Left hindlimb (tissue), 1 donor: ENCODE measurements at places on chromosomes 1 and 21.
A peak's percentile ranks its signal among the peaks of the same experiment; 100 is the strongest.

DNA sequence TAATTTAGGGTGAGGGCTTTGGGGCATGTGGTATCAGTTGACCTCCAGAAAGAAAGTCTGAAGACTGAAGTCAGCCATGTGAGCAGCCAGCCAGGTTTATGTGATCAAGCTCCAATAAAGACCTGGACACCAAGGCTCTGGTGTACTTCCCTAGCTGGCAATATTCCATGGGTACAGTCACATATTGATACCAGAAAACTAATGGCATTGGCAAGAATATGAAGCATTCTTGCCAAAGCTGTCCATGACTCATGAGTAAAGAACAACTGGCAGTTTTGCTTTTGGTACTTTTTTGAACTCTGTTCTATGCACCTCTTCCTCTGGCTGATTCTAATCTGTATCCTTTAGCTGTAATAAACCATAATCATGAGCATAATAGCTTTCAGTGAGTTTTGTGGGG, 415.3 kb upstream of the CAMK1G start:
- DNase-seq = no peak

GRCh38 chr1:189992856-189993255, 484.8 kb downstream of the BRINP3 start:
- no peak for DNase-seq

- DNase-seq = no peak
Observed at GRCh38 chr1:51926171-51926812, 47.8 kb upstream of the NRDC start.

GRCh38 chr1:213976665-213977485, 10.9 kb upstream of the PROX1 start:
- no peak for DNase-seq

- DNase-seq = peak; percentile 34
Observed at GRCh38 chr1:108595507-108595906, 35.6 kb downstream of the EEIG2 start.

- DNase-seq = no peak
Observed at GRCh38 chr1:9038338-9038650, 12.1 kb upstream of the SLC2A7 start.
